ENCODE measurements at places on chromosomes 6 and 20. TPM values are rescaled to one million over a fixed set of nuclear protein-coding genes. Genes with fewer than 3 reads are reported as not detected.

Gene CCN5
- total RNA-seq: not detected

Gene DEFB119
- total RNA-seq: not detected

Gene TBX18
- 12.2 TPM for total RNA-seq

Gene MATN4
- 0.19 TPM for total RNA-seq

Gene AGPAT4
- total RNA-seq: 27.9 TPM

Gene SLC13A3
- 0.66 TPM for total RNA-seq

Gene ULBP1
- total RNA-seq: 8.8 TPM

Gene MAPK13
- total RNA-seq: 4.5 TPM

Gene TMEM242
- 9.7 TPM for total RNA-seq

Gene MEP1A
- total RNA-seq: not detected

Gene RGS17
- total RNA-seq: 3.7 TPM

Gene PNLDC1
- total RNA-seq: 0.11 TPM

Gene SLC22A2
- not detected for total RNA-seq
